Stimulated activated effector memory CD8-positive, alpha-beta T cell treated with anti-CD3 and anti-CD28 coated beads, Interleukin-12 subunit alpha, Interleukin-12 subunit beta, amount 100 ng/mL, for 72 hours (primary cell): ENCODE measurements at places on chromosomes 3 and 15.
A peak's percentile ranks its signal among the peaks of the same experiment; 100 is the strongest.

DNA sequence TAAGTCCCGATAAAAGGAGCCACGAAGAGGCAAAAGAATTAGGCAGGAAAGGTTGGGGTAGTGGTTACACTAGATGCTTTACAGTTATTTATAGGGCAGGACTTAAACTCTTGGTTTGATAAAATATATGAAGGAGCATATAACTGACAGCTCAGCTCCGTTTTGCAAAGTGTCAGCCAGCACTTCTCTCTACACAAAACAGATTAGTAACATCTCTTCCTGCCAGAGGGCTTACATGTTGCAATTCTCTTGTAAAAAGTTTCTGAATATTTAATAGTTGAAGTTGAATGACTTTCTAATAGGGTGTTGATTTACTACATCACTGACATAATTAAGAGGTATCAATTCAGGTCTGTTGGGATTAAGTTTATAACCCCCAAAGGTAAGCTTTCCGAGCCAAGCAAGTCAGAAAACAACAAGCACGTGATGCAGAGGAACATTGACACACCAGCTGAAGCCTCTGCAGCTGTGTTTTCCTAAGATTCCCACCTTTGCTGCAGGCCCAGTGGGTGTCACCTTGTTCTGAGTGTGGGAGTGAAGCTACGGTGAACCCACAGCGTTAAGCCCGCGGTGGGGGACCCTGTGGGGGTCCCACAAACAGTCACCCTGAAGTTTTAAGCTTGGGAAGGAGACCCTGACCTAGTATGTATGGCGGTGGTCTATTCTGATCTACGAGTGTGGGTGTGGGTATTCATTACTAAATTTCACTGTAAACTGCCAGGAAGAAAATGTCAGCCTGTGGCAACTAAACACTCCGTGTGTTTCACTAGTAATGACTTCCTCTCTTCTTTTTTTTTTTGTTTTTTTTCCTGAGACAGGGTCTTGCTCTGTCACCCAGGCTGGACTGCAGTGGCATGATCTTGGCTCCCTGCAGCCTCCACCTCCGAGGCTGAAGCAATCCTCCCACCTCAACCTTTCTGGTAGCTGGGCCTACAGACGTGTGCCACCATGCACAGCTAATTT is 22.0 kb upstream of the ATP13A3 start:
- no peak for DNase-seq

GRCh38 chr15:59616379-59616778 is 4.8 kb downstream of the GCNT3 start:
- DNase-seq = no peak

GRCh38 chr3:160677459-160677881 is 510 bp downstream of the ARL14 start:
- no peak for DNase-seq

- no peak for DNase-seq
Measured at GRCh38 chr3:188261011-188261410, 107.1 kb downstream of the LPP start.

GRCh38 chr15:84914909-84915605 is 30.6 kb downstream of the SLC28A1 start:
- peak; percentile 38 for DNase-seq

DNA sequence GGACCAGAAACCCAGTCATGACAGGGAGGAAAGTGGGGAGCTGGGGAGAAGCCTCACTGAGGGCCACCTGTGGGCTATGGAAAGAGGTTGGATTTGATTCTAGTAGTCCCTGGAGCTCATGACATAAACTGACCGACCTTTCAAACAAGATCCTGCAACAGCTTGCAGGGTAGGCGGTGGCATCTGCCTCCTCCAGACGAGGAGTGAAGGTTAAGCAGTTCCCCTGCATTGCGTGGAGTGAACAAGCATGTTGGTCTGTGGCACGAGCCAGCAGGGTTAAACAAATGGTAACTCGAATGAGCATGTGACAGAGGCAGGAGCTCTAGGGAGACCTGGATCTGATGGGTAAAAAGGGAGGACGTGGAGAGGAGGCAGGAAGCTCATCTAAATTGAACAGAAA is 12.7 kb downstream of the TGM4 start:
- DNase-seq = no peak
